ENCODE measurements at places on chromosomes 1 and 21.

DNA sequence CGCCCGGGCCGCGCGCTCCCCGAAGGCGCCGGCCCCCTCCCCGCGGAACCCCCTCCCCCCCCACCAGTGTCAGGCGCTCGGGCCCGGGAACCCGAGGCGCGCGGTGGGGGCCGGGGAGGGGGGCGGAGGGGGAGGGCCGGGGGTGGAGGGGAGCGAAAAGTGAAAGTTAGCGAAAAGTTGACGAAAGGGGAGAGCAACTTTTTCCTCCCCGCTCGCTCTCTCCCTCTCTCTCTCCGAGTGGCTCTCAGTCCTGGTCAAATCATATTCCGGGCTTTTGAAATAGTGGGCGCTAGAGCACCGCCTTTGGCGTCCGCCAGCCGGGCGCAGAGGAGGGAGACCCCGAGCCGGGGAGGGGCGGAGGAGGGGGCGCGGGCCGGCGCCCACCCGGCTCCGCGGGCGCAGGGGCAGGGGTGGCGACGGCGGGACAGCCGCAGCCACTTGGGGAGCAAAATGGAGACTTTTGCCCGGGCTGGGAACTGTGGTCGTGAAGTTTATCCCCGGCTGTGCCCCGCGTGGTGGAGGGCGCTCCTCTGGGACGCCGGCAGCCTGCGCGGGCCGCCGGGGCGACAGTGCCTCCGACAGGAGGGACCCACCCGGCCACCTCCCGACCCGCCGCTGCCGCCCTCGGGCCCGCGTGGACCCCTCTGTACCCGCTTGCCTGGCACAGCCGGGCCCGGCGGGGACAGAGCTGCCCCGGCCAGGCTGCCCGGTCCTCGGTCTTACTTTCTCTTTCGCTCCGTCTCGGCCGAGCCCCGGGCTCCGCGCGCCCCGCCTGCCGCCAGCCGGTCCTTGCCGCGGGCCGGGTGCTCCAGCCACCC is 697 bp downstream of the PRDM16 start:
- H3K4me1 ChIP-seq = no peaks in the 10 kb centered on the region
- peak overlapping the region; percentile 46 for H3K27ac ChIP-seq
- H3K36me3 ChIP-seq = no peaks in the 10 kb centered on the region

- H3K27me3 ChIP-seq = no peaks in the 10 kb centered on the region
- no peak overlapping the region for H3K4me3 ChIP-seq
- no peak overlapping the region for H3K27ac ChIP-seq
- no peaks in the 10 kb centered on the region for H3K4me1 ChIP-seq
- DNase-seq = no peak
Measured at GRCh38 chr1:206768472-206769303, 1.9 kb upstream of the IL19 start.

- no peaks in the 10 kb centered on the region for H3K27me3 ChIP-seq
- no peak overlapping the region for H3K4me3 ChIP-seq
- no peaks in the 10 kb centered on the region for H3K36me3 ChIP-seq
- no peaks in the 10 kb centered on the region for H3K4me1 ChIP-seq
- no peak overlapping the region for H3K27ac ChIP-seq
Measured at GRCh38 chr1:90621986-90622385, 95.1 kb downstream of the BARHL2 start.

DNA sequence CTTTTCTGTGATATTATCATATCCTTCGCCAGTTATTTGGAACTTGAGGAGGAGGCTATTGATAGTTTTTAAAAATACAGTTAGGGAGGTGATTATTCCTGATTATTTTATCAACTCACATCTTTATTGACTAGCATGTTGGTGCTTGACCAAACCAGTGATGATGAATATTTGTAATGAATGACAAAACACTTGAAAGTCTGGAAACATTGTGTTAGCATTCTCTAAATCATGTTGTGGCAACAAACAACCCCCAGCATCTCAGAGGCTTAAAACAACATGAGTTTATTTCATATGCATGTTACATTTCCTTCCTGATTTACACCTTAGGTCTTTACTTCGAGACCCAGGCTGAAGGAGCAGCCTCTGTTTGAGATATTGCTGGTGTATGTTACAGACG is 10.7 kb upstream of the JUN start:
- H3K36me3 ChIP-seq = no peaks in the 10 kb centered on the region
- DNase-seq = no peak
- no peaks in the 10 kb centered on the region for H3K4me1 ChIP-seq
- H3K27me3 ChIP-seq = no peaks in the 10 kb centered on the region
- no peak overlapping the region for H3K27ac ChIP-seq
- H3K4me3 ChIP-seq = no peak overlapping the region

GRCh38 chr1:151827853-151828252 is 3.7 kb downstream of the RORC start:
- no peak overlapping the region for H3K27ac ChIP-seq
- DNase-seq = no peak
- H3K27me3 ChIP-seq = no peaks in the 10 kb centered on the region
- H3K4me1 ChIP-seq = peaks cover 29% of the 10 kb centered on the region

DNA sequence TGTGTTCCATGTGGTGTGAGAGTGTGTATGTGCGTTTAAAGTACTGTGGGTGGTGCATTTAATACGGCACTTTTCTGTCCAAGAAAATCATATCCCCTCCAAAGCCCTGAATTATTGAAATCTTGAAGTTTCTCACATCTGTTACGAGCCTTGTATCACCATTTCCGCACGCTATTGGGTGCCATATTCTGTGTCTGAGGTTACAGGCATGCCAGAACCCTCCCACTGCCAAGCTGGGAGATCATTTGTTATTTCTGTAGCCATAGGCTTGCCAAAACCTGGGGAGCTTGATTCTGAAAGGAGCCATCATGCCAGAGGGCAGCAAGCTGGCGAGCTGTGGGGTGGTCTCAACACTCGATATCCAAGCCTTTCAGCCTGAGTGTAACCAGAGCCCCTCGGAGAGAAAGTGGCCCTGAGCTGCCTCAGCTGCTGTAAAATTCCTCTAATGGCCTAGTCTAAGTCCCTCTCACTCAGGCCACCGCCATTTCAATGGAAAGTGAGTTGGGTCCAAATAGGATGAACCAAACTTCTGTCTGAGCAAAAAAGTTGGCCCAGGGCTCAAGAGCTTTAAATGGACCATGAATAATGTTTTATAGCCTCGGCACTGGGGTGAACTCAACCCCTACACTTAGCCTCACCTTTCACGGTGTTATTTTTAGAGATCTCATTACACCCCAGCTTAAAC is 298.4 kb upstream of the DUSP10 start:
- H3K4me1 ChIP-seq = no peaks in the 10 kb centered on the region
- H3K27ac ChIP-seq = peak overlapping the region; percentile 79
- no peaks in the 10 kb centered on the region for H3K36me3 ChIP-seq
- H3K4me3 ChIP-seq = no peak overlapping the region
- no peak for DNase-seq

- H3K36me3 ChIP-seq = no peaks in the 10 kb centered on the region
- no peak overlapping the region for H3K27ac ChIP-seq
- no peaks in the 10 kb centered on the region for H3K27me3 ChIP-seq
- H3K4me3 ChIP-seq = no peak overlapping the region
Measured at GRCh38 chr1:178066908-178067614, 26.8 kb upstream of the RASAL2 start.

GRCh38 chr1:181640956-181641355 is 157.6 kb downstream of the CACNA1E start:
- H3K4me1 ChIP-seq = no peaks in the 10 kb centered on the region
- no peak overlapping the region for H3K4me3 ChIP-seq
- no peak for DNase-seq
- no peaks in the 10 kb centered on the region for H3K36me3 ChIP-seq
- H3K27me3 ChIP-seq = no peaks in the 10 kb centered on the region
- no peak overlapping the region for H3K27ac ChIP-seq

All from right atrium auricular region (tissue), 2 donors.